ENCODE measurements at places on chromosomes 6 and 20. TPM values are rescaled to one million over a fixed set of nuclear protein-coding genes. Genes with fewer than 3 reads are reported as not detected.

BCAS1 gene
- total RNA-seq: 0.37 TPM

PRPH2 gene
- total RNA-seq: 0.78 TPM

ZC3H12D gene
- 0.37 TPM for total RNA-seq

PAX1 gene
- not detected for total RNA-seq

ENPP5 gene
- 0.78 TPM for total RNA-seq

FNDC11 gene
- total RNA-seq: 0.37 TPM

MRPL2 gene
- 30.9 TPM for total RNA-seq

BPIFB2 gene
- total RNA-seq: not detected

SAMD5 gene
- total RNA-seq: not detected

HBS1L gene
- 51.4 TPM for total RNA-seq

C6orf58 gene
- not detected for total RNA-seq

BHLHE23 gene
- total RNA-seq: not detected

MAP3K7 gene
- total RNA-seq: 27.2 TPM

RAD21L1 gene
- not detected for total RNA-seq

All from subcutaneous preadipocyte (primary cell).